Glutamatergic neuron (in vitro differentiated cells): ENCODE measurements at places on chromosomes 12 and 14.

DNA sequence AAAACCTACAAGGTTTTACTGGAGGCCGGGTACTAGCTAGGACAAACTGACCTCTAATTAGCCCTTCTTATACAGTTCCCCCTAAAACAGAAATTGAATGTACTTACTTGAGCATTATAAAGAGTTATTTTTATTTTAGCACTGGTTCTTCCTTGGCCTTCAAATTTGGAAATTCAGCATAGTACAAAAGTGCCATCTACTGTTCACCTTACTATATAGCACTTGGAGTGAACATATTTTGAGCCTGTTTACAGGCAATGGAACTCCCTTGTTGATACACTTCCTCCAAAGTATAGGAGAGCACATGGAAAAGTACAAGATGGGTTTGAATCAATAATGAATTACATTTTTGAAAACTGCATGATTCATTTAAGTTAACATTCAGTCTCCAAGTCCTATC, 3.9 kb upstream of the POC1B start:
- no peak for DNase-seq

DNA sequence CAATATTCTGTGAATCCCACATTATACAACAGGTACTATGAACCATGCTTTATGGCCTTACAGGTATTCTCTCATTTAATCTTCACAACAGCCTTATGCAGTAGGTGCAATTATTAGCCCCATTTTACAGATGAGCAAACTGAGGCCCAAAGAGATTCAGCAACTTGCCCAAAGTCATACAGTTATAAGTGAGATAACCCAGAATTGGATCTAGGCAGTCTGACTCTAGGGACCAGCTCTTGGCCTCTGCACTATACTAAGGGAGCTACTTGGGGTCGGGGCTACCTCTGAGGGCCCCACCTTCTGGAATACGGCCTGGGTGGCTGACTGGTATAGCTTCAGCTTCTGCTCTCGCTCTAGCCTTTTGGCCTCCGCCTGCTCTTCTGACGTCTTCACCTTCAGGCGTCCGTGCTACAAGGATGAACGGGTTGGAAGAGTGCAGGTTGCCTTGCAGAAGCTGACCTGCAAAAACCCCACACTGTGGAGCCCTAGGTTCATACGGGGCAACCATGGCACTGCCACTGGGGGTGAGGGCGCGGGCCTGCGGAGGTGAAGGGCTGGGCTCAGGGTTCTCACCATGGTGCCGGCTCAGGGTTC, 762 bp downstream of the RABGGTA start:
- no peak for DNase-seq

- DNase-seq, result no peak
These were observed 584 bp downstream of the ACSM4 start for GRCh38 chr12:7304456-7304855.

DNA sequence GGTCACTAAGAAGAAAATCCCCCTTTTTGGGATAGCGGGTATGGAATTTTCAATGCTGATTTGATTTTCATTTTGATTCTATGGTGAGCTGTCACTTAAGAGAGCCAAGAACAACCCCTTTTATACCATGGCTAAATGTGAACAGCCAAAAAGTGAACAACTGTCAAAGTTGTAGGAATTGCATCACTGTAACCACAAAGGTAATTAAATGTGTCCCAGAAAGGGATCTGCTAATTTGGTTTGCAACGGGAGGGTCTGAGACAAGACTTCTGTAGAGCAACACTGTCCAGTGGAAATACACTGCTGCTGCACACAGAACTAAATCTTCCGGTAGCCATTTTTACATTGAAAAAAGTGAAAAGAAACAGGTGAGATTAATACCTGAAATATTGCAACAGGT, 14.6 kb downstream of the CHST11 start:
- DNase-seq, result no peak

DNA sequence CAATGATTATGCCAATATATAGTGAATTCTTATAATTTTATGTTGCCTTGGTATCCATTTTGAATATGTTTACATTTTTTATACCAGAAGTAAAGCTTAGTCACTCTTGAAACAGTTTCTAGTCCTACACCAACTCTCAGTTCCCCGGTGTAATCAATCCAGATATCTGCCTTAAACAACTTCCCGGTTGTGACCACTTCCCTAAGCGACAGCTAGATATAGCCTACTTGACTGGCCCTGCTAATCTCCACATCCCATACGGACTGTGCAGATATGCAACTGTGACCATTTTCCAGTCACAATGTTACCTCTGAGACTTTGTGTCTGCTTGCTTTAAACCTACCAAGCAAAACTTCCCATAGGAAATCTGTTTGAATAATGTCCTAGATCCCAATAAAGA, 1551.5 kb upstream of the SEL1L start:
- DNase-seq, result no peak

- DNase-seq, result no peak
These were observed 343.9 kb downstream of the LRFN5 start for GRCh38 chr14:41950428-41951151.

DNA sequence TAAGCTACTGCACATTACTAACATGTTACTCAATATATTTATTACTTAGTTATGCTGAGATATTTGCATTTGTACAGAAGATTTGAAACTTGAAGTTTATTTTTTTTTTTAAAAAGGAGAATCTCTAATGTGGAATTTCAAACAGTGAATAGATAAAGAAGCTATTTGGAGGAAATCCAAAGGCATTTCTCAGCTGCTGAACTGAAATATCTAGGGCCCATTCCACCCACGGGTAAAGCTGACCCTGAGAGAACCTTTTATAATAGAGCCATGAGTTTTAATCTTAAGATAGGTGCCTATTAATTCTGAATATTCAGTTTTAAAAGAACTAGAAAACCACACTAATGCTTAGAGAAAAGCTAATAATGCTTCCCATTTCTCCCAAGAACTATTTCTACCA, 225.4 kb upstream of the CAND1 start:
- DNase-seq, result no peak

- DNase-seq, result no peak
These were observed 436 bp downstream of the ASB2 start for GRCh38 chr14:93975791-93976476.

GRCh38 chr14:96588410-96589257, 86.5 kb downstream of the PAPOLA start:
- DNase-seq, result no peak

- DNase-seq, result peak; percentile 87
These were observed at the start of gene GPR162 for GRCh38 chr12:6821591-6822425. Gene GPR162 (plus strand): TSS chr12:6821821. CDS start chr12:6823899, 2,078 bp downstream.

GRCh38 chr14:102316338-102316742, 3.2 kb upstream of the ZNF839 start:
- no peak for DNase-seq
